Pulmonary artery endothelial cell (primary cell): ENCODE measurements at places on chromosomes 11 and 22. TPM values are rescaled to one million over a fixed set of nuclear protein-coding genes. Genes with fewer than 3 reads are reported as not detected.

Gene GSTT2
- total RNA-seq, result 0.35 and 1.5 TPM in 2 replicates

Gene OR8D2
- total RNA-seq, result not detected in 2 replicates

Gene A4GALT
- total RNA-seq, result 16.5 and 25.6 TPM in 2 replicates

Gene DDI1
- not detected in 2 replicates for total RNA-seq

Gene OR10D3
- total RNA-seq, result not detected in 2 replicates

Gene KDELR3
- total RNA-seq, result 29.3 and 41.7 TPM in 2 replicates

Gene KCNJ1
- 0.11 TPM in 1 of 2 replicates, not detected in the other for total RNA-seq

Gene TOB2
- 17.1 and 25.4 TPM in 2 replicates for total RNA-seq

Gene TNNI2
- not detected in 2 replicates for total RNA-seq

Gene LIF
- 0.63 and 0.66 TPM in 2 replicates for total RNA-seq

Gene STK33
- total RNA-seq, result 0.11 and 0.33 TPM in 2 replicates

Gene KRTAP5-11
- not detected in 2 replicates for total RNA-seq

Gene MRGPRF
- total RNA-seq, result not detected in 2 replicates

Gene TMEM151A
- not detected in 2 replicates for total RNA-seq

Gene ANO9
- 0.07 TPM in 1 of 2 replicates, not detected in the other for total RNA-seq

Gene SSTR3
- not detected in 2 replicates for total RNA-seq

Gene LUZP2
- 0.04 TPM in 1 of 2 replicates, not detected in the other for total RNA-seq

Gene SLC5A4
- 0.14 and 0.66 TPM in 2 replicates for total RNA-seq

Gene NAP1L4
- 162 and 188 TPM in 2 replicates for total RNA-seq

Gene SEPTIN5
- total RNA-seq, result 11.1 and 11.8 TPM in 2 replicates

Gene UPK2
- total RNA-seq, result not detected in 2 replicates

Gene TAF1D
- total RNA-seq, result 108 and 135 TPM in 2 replicates

Gene VSIG2
- 0.26 and 0.42 TPM in 2 replicates for total RNA-seq

Gene FOLR3
- not detected in 2 replicates for total RNA-seq

Gene SMIM38
- total RNA-seq, result 0.07 and 0.13 TPM in 2 replicates

Gene OR52E8
- total RNA-seq, result not detected in 2 replicates

Gene TSPAN32
- not detected in 2 replicates for total RNA-seq

Gene FIBP
- 152 and 229 TPM in 2 replicates for total RNA-seq

Gene GPR83
- not detected in 2 replicates for total RNA-seq

Gene IL10RA
- total RNA-seq, result under 0.01 TPM in 1 of 2 replicates, not detected in the other

Gene TRPM5
- not detected in 2 replicates for total RNA-seq

Gene CDC42BPG
- 0.20 and 0.25 TPM in 2 replicates for total RNA-seq

Gene IGLL1
- not detected in 2 replicates for total RNA-seq

Gene SAA1
- not detected in 2 replicates for total RNA-seq

Gene FAT3
- under 0.01 TPM in 1 of 2 replicates, not detected in the other for total RNA-seq

Gene CRYAB
- total RNA-seq, result 0.33 and 2.7 TPM in 2 replicates

Gene OR52A1
- total RNA-seq, result not detected in 2 replicates

Gene PLAAT4
- 2.9 and 4.2 TPM in 2 replicates for total RNA-seq

Gene DDTL
- total RNA-seq, result 0.99 and 1.7 TPM in 2 replicates

Gene OTOG
- not detected in 2 replicates for total RNA-seq

Gene ASCL2
- total RNA-seq, result not detected in 2 replicates

Gene MPEG1
- total RNA-seq, result not detected in 2 replicates

Gene SLC29A2
- total RNA-seq, result 0.33 and 0.85 TPM in 2 replicates

Gene LZTR1
- total RNA-seq, result 51.1 and 69.5 TPM in 2 replicates

Gene YPEL4
- total RNA-seq, result 0.14 and 0.20 TPM in 2 replicates

Gene NTM
- 2.1 and 2.6 TPM in 2 replicates for total RNA-seq

Gene MUC2
- total RNA-seq, result not detected in 2 replicates

Gene KDM4E
- total RNA-seq, result not detected in 2 replicates

Gene GTSE1
- 8.6 and 15.4 TPM in 2 replicates for total RNA-seq

Gene DDX6
- total RNA-seq, result 127 and 174 TPM in 2 replicates
